Muscle of arm (tissue), 14 donors: ENCODE measurements at places on chromosomes 7 and 10. TPM values are rescaled to one million over a fixed set of nuclear protein-coding genes. Genes with fewer than 3 reads are reported as not detected.

The SPRN gene
- polyA plus RNA-seq = 3.4 TPM

GRCh38 chr10:80172896-80173295 is 32.4 kb downstream of the ANXA11 start:
- DNase-seq = no peak

- no peak for DNase-seq
Measured at GRCh38 chr10:69760072-69760471, 41.6 kb upstream of the COL13A1 start.

DNA sequence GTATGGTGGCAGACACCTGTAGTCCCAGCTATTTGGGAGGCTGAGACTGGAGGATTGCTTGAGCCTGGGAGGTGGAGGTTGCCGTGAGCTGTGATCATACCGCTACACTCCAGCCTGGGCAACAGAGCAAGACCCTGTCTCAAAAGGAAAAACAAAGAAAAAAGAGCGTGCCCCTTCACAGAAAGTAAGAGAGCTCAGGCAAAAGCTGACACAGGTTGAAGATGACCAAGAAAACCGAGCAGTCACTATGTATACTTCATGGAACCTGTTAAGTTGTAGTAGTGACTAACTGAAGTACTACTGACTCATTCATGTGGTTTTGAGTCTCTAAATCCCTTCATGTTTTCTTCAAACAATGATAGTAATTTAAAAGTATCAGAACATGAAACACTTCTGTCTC is 1.2 kb upstream of the PRRT4 start:
- DNase-seq = no peak
